ENCODE measurements at places on chromosomes 2 and 18.

GRCh38 chr2:239192975-239193374 is 207.8 kb downstream of the HDAC4 start:
- no peak overlapping the region for H3K4me3 ChIP-seq
- no peaks in the 10 kb centered on the region for H3K27me3 ChIP-seq
- peaks cover 3% of the 10 kb centered on the region for H3K36me3 ChIP-seq
- no peak for DNase-seq

DNA sequence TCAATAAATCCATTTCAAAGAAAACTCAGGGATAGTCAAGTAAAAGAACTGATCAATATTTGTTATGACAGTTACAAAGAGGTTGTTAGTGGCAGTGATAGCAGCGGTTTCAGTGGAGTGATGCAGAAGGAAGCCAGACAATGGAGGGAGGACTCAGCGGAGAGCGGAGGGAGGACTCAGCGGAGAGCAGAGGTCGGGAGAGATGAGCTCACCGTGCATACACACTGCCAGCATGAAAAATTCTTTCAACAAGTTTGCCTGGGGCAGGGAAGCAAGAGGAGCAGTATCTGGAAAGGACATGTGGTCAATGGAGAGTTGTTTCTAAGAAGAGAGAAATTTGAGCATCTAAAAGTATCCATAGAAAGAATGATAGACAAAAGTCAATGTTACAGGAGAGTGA is 60.9 kb upstream of the BCL11A start:
- H3K4me1 ChIP-seq = no peaks in the 10 kb centered on the region
- no peaks in the 10 kb centered on the region for H3K36me3 ChIP-seq
- no peak for DNase-seq
- H3K27me3 ChIP-seq = no peaks in the 10 kb centered on the region

- no peak overlapping the region for H3K4me3 ChIP-seq
- no peak for DNase-seq
- H3K4me1 ChIP-seq = no peaks in the 10 kb centered on the region
- no peak overlapping the region for H3K27ac ChIP-seq
Observed at GRCh38 chr18:59996370-59996966, 96.7 kb downstream of the PMAIP1 start.

DNA sequence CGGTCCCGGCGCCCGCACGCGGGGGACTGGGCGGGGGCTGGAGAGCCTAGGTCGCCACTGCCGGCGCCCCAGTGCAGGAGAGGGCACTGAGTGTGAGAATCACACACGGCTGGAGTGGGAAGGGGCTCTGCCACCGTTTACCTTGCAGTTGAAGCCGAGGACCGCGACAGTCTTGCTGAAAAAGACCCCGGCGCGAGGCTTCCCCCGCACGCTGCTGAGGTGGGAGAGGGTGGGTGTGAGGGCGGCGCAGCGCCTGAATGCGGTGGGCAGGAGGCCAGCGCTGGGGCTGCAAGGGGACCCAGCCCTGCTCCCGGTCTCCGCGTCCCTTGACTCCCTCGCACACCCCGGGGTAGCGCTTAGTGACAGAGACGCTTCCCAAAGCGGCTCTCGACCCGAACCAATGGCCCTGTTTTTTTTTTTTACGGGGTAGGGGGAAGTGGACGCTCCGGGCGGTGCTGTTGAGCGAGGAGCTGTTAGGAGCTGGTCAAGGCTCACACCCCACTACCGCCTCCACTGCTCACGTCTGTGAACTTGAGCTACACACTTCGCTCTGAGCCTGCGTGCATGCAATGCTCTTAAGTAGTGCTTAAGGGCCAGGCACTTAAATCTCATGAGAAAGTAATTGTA is 794 bp downstream of the NOTO start:
- no peak overlapping the region for H3K27ac ChIP-seq
- peak overlapping the region; percentile 29 for H3K4me3 ChIP-seq
- no peak for DNase-seq
- peaks cover 12% of the 10 kb centered on the region for H3K27me3 ChIP-seq
- H3K36me3 ChIP-seq = no peaks in the 10 kb centered on the region

DNA sequence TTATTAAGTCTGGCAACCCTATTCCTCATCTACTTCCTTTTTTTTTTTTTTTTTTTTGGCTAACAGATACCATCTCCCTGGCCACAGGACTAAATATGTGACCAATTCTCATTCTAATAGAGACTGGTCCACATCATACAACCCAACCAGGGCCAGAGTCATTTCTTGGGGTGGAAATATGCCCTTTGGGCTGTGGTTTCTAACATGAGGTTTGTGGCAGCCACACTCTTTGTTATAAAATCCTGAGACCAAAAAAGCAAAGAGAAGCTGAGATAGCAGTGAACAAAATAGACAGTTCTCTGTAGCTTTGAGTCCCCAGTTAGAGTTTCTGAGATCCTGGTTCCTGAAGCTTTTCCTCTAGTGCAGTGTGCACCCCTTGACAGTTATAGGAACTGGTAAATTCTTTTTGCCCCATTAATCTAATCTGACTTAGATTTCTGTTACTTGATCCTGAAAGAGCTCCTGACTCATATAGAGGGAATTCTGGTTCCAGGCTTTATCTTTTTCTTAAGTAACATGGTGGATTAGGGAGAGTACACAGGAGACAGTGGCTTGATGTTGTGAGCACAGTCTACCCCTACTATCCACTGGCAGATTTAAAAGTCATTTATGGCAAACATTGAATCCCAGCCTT is 86.8 kb downstream of the MAIP1 start:
- H3K27ac ChIP-seq = no peak overlapping the region
- DNase-seq = no peak
- no peak overlapping the region for H3K4me3 ChIP-seq
- no peaks in the 10 kb centered on the region for H3K4me1 ChIP-seq

DNA sequence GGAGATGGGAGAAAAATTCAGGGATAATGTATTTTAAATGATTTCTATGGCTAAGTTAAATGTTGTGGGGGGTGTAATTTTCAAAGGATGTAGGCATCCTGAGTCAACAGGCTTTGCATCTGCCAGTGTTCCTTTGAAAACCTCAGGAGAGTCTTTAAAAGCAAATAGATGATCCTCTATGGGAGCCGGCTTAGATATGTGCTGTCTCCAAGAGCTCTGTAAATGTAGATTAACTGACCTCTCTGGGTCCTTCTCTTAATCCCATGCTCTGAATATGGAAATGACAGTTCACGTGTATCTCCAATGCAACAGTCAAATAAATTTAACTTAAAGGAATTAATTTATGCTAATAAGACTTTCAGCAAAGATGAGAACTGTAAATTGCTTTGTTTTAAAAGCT is 292.7 kb downstream of the ERBB4 start:
- no peak overlapping the region for H3K27ac ChIP-seq
- no peaks in the 10 kb centered on the region for H3K27me3 ChIP-seq
- no peak for DNase-seq

GRCh38 chr2:144666032-144666431 is 146.1 kb upstream of the ZEB2 start:
- DNase-seq = no peak
- H3K27ac ChIP-seq = no peak overlapping the region
- H3K4me3 ChIP-seq = no peak overlapping the region

- H3K27me3 ChIP-seq = no peaks in the 10 kb centered on the region
- H3K27ac ChIP-seq = no peak overlapping the region
- no peak for DNase-seq
- no peaks in the 10 kb centered on the region for H3K4me1 ChIP-seq
- H3K36me3 ChIP-seq = no peaks in the 10 kb centered on the region
Observed at GRCh38 chr2:145060876-145061275, 541.0 kb upstream of the ZEB2 start.

- H3K36me3 ChIP-seq = no peaks in the 10 kb centered on the region
- no peak for DNase-seq
- H3K4me1 ChIP-seq = no peaks in the 10 kb centered on the region
- no peak overlapping the region for H3K4me3 ChIP-seq
- H3K27ac ChIP-seq = no peak overlapping the region
Observed at GRCh38 chr2:226300196-226300886, 499.3 kb downstream of the IRS1 start.

DNA sequence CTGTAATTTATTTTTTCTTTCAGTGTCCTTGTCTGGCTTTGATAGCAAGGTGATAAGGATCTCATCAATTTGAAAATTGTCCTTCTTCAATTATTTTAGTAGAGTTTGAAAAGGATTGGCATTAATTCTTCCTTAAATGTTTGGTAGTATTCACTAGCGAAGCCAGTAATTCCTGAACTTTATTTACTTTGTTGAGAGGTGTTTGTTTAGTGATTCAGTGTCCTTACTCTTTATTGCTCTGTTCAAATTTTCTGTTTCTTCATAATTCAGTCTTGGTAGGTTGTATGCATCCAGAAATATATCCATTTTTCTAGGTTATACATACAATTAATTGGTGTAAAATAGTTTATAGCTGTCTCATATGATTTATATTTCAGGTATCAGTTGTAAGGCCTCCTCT is 676.7 kb upstream of the POU3F3 start:
- H3K4me1 ChIP-seq = no peaks in the 10 kb centered on the region
- no peak overlapping the region for H3K27ac ChIP-seq
- no peak overlapping the region for H3K4me3 ChIP-seq

GRCh38 chr2:37344453-37345361 is at the start of gene QPCT:
Gene QPCT, plus strand, starts transcription at chr2:37344630. Its CDS starts 102 bp downstream, at chr2:37344732.
- DNase-seq = no peak
- peak within 1 kb of the TSS; percentile 74 for H3K4me3 ChIP-seq
- H3K36me3 ChIP-seq = no peaks in the 10 kb centered on the region
- H3K27ac ChIP-seq = no peak within 1 kb of the TSS

GRCh38 chr2:205660521-205661124 is 21.7 kb upstream of the NRP2 start:
- no peak overlapping the region for H3K27ac ChIP-seq
- no peaks in the 10 kb centered on the region for H3K27me3 ChIP-seq
- H3K36me3 ChIP-seq = no peaks in the 10 kb centered on the region
- no peak for DNase-seq
- no peak overlapping the region for H3K4me3 ChIP-seq

DNA sequence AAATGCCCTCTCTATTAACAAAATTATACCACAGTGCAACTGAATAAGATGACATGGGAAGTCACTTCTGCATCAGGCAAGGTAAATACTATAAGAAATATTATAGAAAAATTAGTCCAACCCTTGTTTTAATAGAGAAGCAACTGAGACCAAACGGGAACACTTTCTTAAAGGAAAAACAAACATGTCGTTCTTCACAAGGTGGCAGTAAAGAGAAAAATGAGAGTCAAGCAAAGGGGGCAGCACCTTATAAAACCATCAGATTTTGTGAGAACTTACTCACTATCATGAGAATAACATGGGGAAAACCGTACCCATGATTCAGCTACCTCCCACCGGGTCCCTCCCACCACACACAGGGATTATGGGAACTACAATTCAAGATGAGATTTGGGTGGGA is 481.7 kb upstream of the CRIM1 start:
- no peak overlapping the region for H3K4me3 ChIP-seq
- no peak overlapping the region for H3K27ac ChIP-seq
- no peaks in the 10 kb centered on the region for H3K27me3 ChIP-seq
- no peaks in the 10 kb centered on the region for H3K36me3 ChIP-seq

- H3K27me3 ChIP-seq = no peaks in the 10 kb centered on the region
- no peak overlapping the region for H3K27ac ChIP-seq
- DNase-seq = no peak
- no peak overlapping the region for H3K4me3 ChIP-seq
Observed at GRCh38 chr2:236938126-236938525, 147.6 kb upstream of the COPS8 start.

GRCh38 chr2:96924775-96925747 is 55.2 kb upstream of the SEMA4C start:
- DNase-seq = no peak
- H3K27me3 ChIP-seq = no peaks in the 10 kb centered on the region
- H3K36me3 ChIP-seq = no peaks in the 10 kb centered on the region
- H3K4me3 ChIP-seq = no peak overlapping the region
- H3K27ac ChIP-seq = no peak overlapping the region

DNA sequence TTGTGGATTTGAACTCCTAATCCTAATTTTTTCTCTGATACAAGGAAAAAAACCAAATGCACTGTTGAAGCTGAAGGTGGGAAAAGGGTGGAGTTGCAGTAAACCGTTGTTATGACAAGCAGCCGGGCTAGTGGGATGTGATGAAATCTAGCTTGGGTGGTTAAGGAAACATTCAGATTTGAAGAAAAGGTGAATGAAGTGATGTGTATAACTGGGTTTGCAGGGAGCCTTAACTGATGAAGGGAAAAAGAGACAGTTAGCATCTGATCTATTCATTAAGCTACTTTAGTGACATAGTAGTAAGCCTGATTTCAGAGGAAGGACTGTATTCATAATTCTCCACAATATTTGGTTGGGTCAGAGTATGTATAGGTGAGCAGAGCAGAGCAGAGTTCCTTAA is 3.5 kb downstream of the EML6 start:
- peaks cover 20% of the 10 kb centered on the region for H3K27me3 ChIP-seq
- no peak overlapping the region for H3K27ac ChIP-seq

- H3K36me3 ChIP-seq = no peaks in the 10 kb centered on the region
- no peak overlapping the region for H3K27ac ChIP-seq
- H3K27me3 ChIP-seq = no peaks in the 10 kb centered on the region
- no peak overlapping the region for H3K4me3 ChIP-seq
- DNase-seq = no peak
- no peaks in the 10 kb centered on the region for H3K4me1 ChIP-seq
Observed at GRCh38 chr2:224780106-224780505, 63.9 kb upstream of the CCDC195 start.

DNA sequence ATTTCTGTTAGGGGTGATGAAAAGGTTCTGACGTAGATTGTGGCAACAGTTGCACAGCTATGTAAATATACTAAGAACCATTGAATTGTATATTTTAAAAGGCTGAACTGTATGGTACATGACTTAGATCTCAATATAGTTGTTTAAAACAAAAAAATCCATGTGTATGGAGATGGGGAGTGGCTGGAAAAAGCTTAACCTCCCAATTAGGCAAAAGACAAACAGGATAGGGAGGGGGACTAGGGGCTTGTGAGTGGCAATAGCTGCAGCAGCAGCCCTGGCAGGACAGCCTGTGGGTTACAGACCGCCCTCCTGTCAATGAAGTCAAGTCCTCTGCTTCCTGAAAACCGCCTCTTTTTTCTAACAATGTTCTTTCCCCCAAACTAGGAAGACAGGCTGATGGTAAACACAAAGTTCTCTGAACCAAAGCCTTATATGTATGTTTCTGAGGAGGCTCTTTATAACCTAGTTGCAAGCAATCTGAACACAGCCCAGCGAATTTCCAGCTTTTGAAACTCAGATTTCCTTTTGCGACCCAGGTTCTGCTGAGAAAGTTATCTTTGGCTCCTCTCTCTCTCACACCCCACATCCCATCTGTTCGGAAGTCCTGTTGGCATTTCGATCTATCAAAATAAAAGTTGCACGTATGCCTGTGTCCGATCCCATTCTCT is 10.3 kb downstream of the ATP8B1 start:
- no peaks in the 10 kb centered on the region for H3K4me1 ChIP-seq
- DNase-seq = no peak
- no peaks in the 10 kb centered on the region for H3K27me3 ChIP-seq
- no peaks in the 10 kb centered on the region for H3K36me3 ChIP-seq
- no peak overlapping the region for H3K27ac ChIP-seq

- H3K27ac ChIP-seq = no peak overlapping the region
- H3K4me3 ChIP-seq = no peak overlapping the region
- no peaks in the 10 kb centered on the region for H3K36me3 ChIP-seq
Observed at GRCh38 chr2:8407332-8407731, 274.5 kb upstream of the ID2 start.

GRCh38 chr2:10527585-10527984 is 79.5 kb upstream of the ODC1 start:
- no peaks in the 10 kb centered on the region for H3K27me3 ChIP-seq
- no peak overlapping the region for H3K27ac ChIP-seq
- no peaks in the 10 kb centered on the region for H3K36me3 ChIP-seq
- H3K4me1 ChIP-seq = no peaks in the 10 kb centered on the region
- DNase-seq = no peak

Measured in iPS DF 6.9 (cell line).